ENCODE measurements at places on chromosomes 13 and 19. TPM values are rescaled to one million over a fixed set of nuclear protein-coding genes. Genes with fewer than 3 reads are reported as not detected.

Gene TMEM221
- 0.11 TPM for total RNA-seq

Gene FGF21
- total RNA-seq: not detected

DNA sequence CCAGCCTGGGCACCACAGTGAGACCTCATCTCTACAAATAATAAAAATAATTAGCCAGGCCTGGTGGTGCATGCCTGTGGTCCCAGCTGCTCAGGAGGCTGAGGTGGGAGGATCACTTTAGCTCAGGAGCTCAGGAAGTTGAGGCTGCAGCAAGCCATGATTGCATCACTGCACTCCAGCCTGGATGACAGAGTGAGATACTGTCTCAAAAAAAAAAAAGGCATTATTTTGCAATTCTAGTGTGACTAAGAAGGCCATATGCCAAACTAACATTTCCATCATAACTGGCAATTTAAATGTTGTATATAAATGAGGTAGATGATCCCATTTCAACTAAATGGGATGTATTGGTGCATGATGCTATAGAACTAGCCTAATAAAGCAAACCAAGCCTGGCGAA, 632.8 kb upstream of the KLF12 start:
- DNase-seq: no peak

DNA sequence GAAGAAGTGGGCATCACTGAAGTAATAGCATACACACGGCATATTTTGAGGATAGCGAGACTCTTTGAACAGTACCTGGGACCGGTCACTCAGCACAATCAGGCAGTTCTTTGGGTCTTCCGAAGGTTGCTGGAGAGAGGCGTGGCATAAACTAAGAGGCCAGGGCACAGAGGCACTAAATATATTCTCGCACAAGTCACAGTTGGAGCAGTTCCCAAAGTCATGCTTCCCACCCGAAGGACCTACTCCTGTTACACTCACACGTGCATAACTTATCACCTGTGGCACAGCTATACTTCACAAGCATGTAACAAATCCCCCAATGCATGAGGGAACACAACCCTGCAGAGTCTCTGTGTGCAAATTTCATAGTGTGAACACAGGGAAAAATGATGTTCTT, 10.2 kb downstream of the WDR87 start:
- DNase-seq: no peak

Gene TEKTIP1
- 0.46 TPM for total RNA-seq

- no peak for DNase-seq
Measured at GRCh38 chr13:35716729-35717128, 240.2 kb upstream of the MAB21L1 start.

DNA sequence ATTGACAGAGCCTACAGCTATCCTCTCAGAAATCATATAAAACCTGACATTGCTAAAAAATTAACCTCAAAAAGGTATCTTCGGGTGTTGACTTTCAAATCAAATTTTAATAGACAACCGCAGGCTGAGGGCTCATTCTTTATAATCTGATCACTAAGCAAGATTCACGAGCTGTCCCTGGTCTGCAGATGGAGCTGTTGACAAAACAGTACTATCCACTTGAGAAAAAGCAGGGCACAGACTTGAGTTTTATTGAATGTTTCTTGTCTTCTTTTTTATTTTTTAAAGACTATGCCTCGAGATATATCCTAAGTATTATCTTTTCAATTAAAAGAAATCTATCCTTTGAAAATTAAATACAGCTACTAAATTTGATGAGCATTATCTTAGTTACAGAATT, 540.5 kb downstream of the PCDH9 start:
- no peak for DNase-seq

GRCh38 chr19:10766671-10767201, 48.9 kb downstream of the DNM2 start:
- DNase-seq: peak; percentile 64

Gene ONECUT3
- total RNA-seq: not detected

DNA sequence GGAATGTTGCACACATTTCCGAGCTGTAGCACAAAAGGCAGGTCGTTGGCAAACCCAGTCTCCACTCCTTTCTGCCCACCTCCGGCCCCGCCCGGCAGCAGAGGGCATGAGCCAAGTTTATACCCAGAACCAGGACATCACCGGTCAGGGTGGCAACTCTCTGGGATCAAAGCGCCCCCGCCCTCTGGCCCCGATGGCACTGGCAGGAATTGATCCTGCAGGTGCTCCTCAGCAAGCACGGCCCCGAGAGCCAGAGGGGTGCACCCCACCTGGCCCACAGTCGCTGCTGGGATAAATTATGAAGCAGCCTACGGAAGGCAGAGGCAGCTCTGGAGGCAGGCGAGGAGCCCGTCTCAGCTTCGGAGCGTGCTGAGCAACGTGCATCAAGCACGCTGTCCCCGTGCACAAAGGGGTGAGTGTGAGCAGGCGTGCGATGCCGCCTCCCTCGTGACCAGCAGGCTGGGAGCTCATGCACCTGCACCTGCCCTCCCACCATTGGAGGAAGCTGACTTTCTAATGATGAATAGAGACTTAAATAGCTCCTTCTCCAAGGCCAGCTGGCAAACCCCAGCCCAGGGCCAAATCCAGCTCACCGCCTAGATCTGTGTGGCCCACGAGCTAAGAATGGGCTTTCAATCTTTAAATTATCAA, 25.7 kb downstream of the SHC2 start:
- no peak for DNase-seq

Gene METTL21C
- total RNA-seq: not detected

GRCh38 chr13:48175185-48175584, 57.8 kb upstream of the ITM2B start:
- DNase-seq: no peak

DNA sequence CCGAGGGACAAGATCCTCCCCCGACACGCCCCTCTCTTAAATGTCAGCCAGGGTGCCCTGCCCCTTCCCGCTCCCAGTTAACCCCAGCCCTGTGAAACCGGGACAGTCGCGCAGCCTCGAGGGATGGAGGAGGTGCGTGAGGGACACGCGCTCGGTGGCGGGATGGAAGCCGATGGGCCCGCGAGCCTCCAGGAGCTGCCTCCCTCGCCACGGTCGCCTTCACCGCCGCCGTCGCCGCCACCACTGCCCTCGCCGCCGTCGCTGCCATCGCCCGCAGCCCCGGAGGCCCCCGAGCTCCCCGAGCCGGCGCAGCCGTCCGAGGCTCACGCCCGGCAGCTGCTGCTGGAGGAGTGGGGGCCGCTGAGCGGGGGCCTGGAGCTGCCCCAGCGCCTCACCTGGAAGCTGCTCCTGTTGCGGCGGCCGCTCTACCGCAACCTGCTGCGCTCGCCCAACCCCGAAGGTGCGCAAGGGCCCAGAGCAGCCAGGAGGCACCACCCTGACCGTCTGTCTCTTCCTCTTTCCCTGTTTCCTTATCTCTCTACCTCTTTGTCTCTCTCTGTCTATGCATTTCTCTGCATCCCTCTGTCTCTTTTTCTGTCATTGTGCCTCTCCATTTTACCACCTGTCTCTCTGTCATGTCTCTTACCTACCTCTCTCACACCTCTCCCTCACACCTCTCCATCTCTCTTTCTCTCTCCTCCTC, at the start of gene NCCRP1:
NCCRP1 (plus strand) TSS at position 105 of the 703 bp plus-strand sequence; CDS start at position 124, 19 bp downstream.
- DNase-seq: no peak

- DNase-seq: no peak
Measured at GRCh38 chr19:48230555-48231129, 25.1 kb downstream of the CARD8 start.

DNA sequence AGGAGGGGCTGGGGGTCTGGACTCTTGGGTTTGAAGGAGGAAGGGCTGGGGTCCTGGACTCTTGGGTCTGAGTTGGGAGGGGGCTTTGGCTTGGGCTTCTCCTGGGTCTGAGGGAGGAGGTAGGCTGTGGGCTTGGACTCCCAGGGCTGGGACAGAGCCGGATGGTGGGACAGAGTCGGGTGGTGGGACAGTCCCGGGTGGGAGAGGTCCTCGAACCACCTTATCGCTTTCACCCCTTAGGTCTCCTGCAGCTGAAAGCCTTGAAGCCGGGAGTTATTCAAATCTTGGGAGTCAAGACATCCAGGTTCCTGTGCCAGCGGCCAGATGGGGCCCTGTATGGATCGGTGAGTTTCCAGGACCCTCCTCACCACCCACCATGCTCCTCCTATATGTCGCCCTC, 1.4 kb downstream of the FGF21 start:
- no peak for DNase-seq

Gene ZNF418
- total RNA-seq: 13.5 TPM

Gene NEK5
- 0.13 TPM for total RNA-seq

- no peak for DNase-seq
Measured at GRCh38 chr13:33940898-33941297, 122.9 kb downstream of the RFC3 start.

Gene ICAM3
- 31.0 TPM for total RNA-seq

- no peak for DNase-seq
Measured at GRCh38 chr19:39194832-39195542, 1.8 kb upstream of the NCCRP1 start.

GRCh38 chr13:94776956-94777355, 64.6 kb upstream of the SOX21 start:
- no peak for DNase-seq

DNA sequence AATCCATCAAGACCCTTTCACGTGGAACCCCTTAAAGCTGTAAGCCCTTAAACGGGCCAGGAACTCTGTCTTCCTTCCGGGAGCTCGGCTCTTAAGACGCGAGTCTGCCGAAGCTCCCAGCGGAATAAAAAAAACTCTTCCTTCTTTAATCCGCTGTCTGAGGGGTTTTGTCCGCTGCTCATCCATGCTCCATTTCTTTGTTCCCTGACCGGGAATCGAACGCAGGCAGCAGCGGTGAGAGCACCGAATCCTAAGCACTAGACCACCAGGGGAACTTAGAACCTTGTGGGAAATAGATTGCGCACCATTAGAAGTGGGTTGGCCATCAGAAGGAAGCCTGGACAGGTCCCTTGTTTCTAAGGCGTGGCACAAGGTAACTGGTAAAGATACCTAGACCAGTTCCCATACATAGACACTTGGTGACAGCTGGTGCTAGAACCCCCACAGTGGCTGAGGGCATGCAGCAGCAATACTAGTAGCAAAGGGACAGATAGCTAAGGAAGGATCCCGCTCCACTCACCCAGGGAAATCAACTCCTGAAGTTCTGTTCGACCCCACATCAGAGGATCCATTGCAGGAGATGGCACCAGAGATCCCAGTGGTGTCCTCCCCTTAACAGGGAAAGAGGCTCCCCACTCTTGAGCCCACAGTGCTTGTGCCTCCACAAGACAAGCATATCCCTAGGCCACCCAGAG, 1.5 kb upstream of the RGCC start:
- no peak for DNase-seq

- no peak for DNase-seq
Measured at GRCh38 chr13:22647156-22647850, 533.5 kb upstream of the SGCG start.

Gene CASP14
- not detected for total RNA-seq

Gene MEIOSIN
- total RNA-seq: not detected

Gene LIN7B
- total RNA-seq: 21.3 TPM

DNA sequence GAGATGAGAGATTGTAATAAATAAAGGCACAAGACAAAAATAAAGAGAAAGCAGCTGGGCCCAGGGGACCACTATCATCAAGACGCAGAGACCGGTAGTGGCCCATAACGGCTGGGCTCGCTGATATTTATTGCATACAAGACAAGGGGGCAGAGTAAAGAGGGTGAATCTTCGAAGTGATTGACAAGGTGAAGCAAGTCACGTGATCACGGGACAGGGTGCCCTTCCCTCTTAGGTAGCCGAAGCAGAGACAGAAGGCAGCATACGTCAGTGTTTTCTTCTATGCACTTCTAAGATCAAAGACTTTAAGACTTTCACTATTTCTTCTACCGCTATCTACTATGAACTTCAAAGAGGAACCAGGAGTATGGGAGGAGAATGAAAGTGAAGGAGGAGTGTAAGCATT, 4.6 kb upstream of the PRKCG start:
- peak; percentile 17 for DNase-seq

GRCh38 chr19:46009530-46010510, 13.0 kb downstream of the PGLYRP1 start:
- peak; percentile 77 for DNase-seq

- no peak for DNase-seq
Measured at GRCh38 chr13:43884222-43884621, 4.5 kb downstream of the LACC1 start.

DNA sequence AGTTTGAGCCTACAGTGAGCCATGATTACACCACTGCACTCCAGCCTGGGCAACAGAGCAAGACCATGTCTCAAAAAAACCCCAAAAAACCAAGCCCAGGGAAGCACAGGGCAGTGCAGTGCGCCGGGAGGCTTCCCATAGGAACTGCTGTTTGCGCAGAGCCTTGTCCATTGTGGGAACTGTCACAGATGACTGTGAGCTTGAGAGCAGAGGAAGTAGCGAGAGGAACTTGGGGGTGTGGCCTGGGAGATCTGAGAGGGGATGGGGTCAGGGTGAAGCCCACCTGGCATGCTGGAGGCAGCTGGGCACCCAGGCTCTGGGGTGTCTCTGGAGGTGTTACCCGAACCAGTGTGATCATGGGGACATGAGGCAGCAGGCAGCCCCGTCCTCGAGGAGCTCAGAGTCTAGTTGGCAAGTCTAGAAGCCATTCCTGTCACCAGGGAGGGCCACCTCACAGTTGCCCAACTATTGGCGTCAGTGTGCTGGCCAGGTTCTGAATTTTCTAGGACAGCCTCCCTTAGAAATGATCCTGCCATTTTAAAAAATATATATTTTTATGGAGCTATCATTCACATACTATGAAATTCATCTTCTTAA, 10.4 kb downstream of the KDM4B start:
- DNase-seq: no peak

Gene C1QTNF9
- total RNA-seq: 2.5 TPM

Gene ELSPBP1
- not detected for total RNA-seq

- DNase-seq: no peak
Measured at GRCh38 chr13:106609116-106609515, 41.2 kb upstream of the ARGLU1 start.

- peak; percentile 94 for DNase-seq
Measured at GRCh38 chr13:44435142-44435918, 61.7 kb downstream of the SERP2 start.

GRCh38 chr13:76889254-76889653, 3.0 kb upstream of the KCTD12 start:
- DNase-seq: no peak

DNA sequence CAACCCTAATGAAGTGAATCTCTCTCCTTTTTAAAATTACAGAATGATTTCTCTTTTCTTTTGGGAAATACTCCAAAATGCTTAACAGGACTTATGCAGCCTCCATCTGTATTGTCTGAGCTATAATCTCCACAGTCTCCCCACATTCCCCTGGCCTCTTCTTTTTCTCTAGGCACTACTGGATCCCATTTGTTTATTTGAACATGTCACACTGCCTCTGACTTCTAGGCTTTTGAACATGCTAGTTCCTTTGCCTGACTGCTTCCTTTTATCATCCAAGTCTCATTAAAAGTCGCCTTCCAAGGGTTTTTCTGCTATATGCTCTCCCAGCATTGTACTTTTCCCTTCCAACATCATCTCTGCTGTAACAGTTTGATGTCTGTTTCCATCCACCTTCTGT, 548.7 kb downstream of the PCDH9 start:
- DNase-seq: no peak
